ENCODE measurements at places on chromosomes 16 and 17.
A peak's percentile ranks its signal among the peaks of the same experiment; 100 is the strongest.

GRCh38 chr17:2179615-2180295 lies 123.8 kb downstream of the SMG6 start:
- DNase-seq, result no peak

GRCh38 chr17:17528696-17529652 lies 32.8 kb upstream of the RASD1 start:
- DNase-seq, result no peak

DNA sequence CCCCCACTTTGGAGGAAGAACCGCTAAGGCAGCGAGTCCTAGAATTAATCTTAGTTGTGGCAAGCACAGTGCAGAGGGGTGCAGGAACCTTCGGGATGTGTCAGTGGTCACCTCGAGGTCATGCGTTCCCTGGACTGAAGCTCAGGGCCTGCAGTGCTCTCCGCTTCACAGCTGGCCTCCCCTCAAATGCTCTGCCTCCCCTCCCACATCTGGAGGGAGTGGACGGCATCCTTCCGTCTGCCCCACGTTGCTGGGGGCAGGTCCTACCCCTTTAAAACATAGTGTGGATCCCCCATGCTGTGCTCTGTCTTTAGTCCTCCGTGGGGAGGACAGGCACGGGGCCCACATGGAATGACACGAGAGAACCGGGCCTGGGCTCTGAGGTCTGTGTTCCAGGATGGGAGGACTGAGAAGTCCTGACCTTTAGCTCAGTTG lies 99.5 kb upstream of the CDC42EP4 start:
- DNase-seq, result no peak

DNA sequence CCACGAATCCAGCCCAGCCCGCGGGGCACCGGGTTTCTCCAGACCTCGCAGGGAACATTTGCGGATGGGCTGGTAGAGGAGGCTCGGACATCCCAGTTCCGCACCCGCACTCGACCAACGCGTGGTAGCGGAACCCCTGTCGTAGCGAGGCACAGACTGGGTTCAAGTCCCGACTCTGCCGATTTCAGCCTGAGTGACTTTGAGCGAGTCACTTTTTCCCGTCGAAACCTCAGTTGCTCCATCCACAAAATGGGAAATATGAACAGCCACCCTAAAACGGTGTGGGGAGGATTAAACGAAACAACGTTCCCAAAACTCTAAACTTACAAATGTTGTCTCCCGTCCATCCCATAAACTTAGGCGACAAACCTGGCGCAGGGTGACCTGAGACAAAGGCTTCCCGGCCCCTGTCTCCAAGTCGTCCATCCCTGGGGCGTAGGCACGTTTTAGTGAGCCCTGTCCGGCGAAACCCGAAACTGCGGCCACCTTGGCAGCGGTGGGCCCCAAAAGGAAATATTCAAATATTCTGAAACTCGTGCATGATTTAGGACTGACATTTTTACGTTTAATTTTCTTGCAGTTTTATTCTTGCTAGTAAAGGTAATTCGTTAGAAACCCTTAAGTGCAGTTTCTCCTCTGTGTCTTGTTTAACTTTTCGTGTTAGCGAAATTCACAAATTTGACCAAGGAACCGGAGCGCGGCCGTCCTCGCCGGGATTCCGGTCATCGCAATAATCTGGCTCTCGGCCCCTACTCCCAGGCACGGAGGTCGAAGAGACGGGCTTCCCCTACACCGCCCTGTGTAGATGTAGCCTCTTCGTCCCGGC lies 1.9 kb upstream of the MLLT6 start:
- no peak for DNase-seq

DNA sequence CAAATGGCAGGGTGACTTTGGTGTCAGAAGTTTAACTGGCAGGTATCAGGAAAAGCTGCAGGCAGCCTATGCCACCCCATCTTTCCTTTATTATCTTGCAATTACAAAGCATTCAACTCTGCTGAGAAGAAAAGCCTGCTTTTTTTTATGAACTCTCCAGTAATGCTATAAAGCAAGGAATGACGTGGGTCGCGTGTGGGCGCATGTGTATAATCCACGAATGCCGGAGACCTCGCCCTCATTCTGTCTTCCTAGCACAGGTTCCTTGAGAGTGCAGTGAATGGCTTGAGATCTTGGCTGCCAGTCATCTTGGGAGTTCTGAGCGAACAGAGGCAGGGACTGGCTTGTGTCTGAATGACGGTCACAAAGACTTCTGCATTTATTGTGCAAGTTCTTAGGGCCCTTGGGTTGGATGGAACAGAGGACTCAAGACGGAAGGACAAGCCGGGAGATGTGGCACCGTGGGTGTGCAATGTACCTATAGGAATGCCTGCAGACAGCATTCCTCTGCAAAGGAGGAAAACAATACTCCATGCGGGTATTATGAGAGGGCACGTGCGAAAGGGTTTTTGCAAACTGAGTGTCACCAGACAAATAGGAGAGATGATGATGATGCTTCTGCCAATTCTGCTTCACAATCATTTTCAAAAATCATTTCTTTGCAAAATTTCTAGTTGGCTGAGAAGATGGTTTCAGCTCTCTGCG lies 96.1 kb upstream of the ELAC2 start:
- no peak for DNase-seq

- no peak for DNase-seq
Observed at GRCh38 chr16:54055864-54056263, 230.7 kb downstream of the IRX3 start.

GRCh38 chr17:51580869-51581268 lies 320.5 kb downstream of the UTP18 start:
- no peak for DNase-seq

DNA sequence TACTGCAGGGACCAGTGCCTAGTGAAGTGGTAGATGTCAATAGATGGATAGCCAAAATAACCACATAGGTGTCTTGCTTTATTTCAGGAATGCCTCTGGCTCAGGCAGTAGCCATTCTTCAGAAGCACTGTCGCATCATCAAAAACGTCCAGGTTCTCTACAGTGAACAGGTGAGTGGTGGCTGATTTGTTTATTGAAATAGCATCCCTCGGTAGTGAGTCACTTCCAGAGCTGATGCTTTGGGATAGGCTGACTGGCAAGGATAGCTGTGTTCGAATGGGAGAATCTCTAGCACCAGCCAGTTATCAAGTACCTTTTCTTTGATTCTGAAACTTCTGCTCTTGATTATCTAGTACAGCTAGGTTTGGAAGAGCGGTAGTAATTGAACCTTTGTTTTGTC lies 10.3 kb downstream of the PHAF1 start:
- no peak for DNase-seq

- DNase-seq, result no peak
Observed at GRCh38 chr17:78859051-78859450, 18.4 kb upstream of the USP36 start.

DNA sequence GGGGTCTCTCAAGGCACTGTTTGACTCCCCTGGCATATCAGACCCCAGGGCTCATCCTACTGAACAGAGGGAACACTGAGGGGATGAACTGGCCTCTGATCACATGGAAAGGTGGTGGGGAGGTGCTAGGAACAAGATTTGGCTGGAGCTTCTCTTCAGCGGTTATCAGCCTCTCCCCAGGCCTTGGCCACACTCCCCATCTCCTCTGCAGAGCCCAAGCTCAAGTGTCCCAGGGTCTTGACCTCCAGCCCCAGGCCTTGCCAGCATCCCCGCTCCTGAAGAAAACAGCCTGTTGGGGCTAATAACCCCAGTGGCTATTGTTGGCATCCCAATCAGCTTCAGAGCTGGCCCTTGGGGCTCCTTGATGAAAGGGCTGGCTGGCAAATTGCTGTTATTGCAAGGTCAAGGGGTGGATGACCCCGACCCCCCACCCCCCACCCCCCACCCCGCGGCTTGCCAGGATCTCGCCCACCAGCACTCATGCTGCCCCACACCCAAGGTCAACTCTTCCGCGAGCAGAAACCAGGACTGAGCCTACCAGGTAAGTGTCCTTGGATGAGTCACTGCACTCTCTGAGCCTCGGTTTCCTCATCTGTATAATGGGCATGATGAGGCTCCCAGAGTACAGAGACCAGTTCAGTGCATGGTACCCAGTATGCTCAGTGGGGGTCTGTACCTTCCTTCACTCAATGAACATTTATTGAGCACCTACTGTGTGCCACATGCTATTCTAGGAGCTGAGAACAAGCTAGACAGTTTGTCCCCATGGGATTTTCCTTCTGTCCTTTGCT lies 18.8 kb upstream of the FAM83G start:
- no peak for DNase-seq

DNA sequence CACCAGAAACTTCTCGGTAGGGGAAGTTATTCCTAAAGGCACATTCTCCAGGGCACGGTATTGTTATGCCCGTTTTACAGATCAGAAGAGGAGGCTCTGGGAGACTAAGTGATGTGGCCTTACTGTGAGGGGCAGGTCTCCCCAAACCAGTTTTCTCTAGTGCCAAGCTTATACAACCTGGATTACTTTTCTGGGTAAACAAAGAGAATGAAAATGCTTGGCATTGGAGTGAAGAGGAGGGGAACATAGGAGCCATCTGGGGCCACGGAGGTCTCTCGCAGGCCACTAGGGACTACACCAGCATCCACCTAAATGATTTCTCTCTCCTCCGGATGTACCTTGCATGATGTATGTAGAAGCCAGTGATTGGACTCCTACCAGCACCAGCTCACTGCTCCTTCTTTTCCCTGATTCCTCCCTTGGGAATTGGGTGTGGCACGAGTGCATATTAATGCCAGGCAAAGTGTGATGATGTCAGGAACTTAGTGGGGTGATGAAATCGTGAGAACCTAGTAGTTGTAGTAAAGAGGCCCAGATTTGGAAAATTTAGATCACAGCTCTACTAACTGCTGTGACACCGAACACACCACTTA lies 674 bp downstream of the TOM1L1 start:
- peak; percentile 68 for DNase-seq

DNA sequence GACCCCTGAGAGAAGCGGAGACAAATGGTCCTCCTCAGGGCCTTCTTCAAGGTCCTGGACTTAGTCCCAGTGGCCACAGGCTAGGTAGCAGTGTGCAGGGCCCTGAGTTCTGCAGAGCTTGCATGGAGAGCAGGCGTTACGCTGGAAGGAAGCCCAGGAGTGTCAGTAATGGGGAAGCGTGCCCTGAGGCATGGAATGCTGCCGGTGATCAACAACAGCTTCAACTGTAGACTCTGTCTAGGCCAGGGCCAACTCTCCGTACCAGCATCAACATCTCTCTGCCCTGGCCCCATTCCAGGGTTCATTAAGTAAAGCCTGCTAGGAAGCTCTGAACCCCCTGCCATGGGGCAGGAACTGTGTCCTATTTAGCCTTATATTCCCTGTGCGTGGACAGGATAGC lies 568 bp upstream of the TNK1 start:
- DNase-seq, result peak; percentile 41

GRCh38 chr17:19497624-19498023 lies 36.0 kb upstream of the SLC47A1 start:
- DNase-seq, result no peak

DNA sequence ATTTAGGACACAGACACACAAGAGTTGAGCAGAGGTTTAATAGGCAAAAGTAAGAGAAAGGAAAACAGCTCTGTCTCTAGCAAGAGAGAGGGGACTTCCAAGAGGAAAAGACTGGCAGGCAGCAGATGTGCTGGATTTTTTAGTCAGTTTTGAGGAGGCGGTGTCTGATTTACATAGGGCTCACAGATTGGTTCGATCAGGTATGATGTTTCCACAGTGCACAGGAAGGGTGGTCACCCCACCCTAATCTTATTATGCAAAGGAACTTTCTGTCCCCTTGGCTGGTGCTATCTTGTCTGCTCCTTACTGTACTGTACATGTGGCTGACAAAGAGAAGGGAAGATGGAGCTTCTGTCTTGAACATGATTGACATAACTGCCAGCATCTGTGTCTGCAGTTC lies 25.3 kb downstream of the BFAR start:
- DNase-seq, result no peak

GRCh38 chr16:81275064-81275532 lies 36.6 kb downstream of the BCO1 start:
- no peak for DNase-seq

DNA sequence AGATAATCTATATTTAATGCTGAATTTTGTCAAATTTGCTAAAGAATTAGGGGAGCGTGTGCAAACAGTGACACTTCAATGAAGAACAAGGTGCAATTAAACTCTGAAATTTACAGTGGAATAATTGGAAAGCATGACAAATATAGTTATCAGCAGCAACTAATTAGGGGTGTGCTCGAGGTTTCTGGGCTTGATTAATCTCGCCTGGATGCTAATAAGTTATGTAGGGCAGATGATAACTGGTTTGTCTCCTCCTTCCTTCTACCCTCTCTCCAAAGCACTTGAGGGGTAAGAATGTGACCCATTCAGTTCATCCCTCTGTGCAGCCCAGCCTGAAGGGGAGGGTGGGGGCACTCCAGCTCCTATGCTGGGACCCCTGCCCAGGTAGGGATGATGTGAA lies 21.9 kb downstream of the MRM1 start:
- DNase-seq, result no peak

GRCh38 chr17:48804936-48805411 lies 12.1 kb downstream of the TTLL6 start:
- peak; percentile 60 for DNase-seq

GRCh38 chr17:75893305-75894048 lies 3.3 kb downstream of the TRIM65 start:
- DNase-seq, result no peak

DNA sequence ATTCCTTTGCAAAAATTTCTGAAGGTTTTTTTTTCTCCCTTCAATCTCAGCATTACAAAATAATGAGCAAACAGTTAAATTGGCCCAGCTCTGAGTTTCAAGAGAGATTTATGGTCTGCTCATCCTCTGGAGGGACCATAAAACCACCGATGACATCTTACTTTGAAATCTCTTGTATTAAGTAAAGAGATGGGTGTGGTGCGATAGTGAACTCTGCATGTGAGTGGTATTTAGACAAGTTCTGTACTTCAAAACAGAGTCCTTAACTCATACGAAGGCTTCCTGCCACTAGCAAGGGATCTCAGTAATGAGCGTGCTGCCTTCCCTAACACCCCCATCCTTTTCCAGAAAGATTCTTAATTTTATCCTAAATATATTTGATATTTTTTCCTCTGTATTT lies 2.1 kb downstream of the FAM20A start:
- DNase-seq, result no peak

- DNase-seq, result no peak
Observed at GRCh38 chr17:73952480-73953205, 250.8 kb upstream of the RPL38 start.

DNA sequence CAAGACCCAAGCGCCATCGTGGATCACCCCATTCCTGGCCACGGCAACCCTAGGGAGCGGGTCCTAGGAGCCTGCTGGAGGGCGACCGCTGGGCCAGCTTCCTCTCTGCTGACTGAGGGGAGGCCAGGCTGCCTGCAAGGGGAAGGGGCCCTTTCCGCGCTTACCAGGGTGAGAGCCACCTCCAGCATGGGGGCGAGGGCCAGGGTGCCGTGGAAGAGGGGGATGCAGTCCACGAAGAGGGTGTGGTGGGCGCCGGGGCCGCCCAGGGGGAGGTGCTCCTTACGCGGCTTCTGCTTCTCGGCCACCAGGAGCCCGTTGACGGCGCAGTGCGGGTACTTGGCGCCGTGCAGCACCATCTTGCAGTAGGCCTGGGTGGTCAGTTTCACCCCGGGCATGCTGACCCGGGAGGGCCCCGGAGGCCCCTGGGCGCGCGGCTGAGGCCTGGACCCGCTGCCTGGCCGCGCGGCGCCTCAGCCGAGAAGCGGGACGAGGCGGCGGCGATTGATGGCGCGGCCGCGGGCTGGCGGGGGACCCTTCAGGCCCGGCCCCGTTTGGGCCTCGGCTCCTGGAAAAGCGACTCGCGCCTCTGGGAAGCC lies 345 bp downstream of the EMC8 start:
- DNase-seq, result peak; percentile 2

GRCh38 chr16:84724606-84725309 lies 25.0 kb downstream of the USP10 start:
- no peak for DNase-seq
